ENCODE measurements at places on chromosomes 1 and 21.

- DNase-seq: no peak
Measured at GRCh38 chr21:42465008-42465802, 30.8 kb downstream of the RSPH1 start.

- DNase-seq: no peak
Measured at GRCh38 chr1:236904892-236905741, 99.1 kb downstream of the MT1HL1 start.

DNA sequence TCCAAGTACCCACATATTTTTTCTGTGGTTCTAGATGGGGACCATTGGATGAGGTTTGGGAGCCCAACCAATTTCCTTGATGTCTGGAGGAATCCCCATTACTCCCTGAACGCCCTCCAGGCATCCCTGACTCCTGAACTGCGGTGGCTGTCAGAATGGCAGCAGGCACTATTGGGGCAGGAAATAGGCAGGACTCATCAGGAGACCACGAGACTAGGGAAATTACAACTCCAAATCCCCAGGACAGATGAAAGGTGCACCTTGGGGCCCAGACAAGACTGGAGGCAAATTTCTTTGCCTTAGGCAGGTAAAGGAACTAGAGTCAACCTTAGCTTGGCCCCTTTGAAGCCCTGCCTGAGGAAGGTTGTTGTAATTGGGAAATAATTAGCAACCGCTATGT lies 1.1 kb downstream of the CGN start:
- no peak for DNase-seq

GRCh38 chr1:161768986-161769672 lies 3.0 kb downstream of the ATF6 start:
- DNase-seq: no peak
